ENCODE measurements at places on chromosomes 1 and 21. TPM values are rescaled to one million over a fixed set of nuclear protein-coding genes. Genes with fewer than 3 reads are reported as not detected.

Gene LMOD1
- 1,321 TPM for total RNA-seq

Gene WDR4
- 10.1 TPM for total RNA-seq

Gene LAMB3
- total RNA-seq, result 1.0 TPM

Gene SYTL1
- total RNA-seq, result 0.91 TPM

Gene NLRP3
- total RNA-seq, result 1.7 TPM

DNA sequence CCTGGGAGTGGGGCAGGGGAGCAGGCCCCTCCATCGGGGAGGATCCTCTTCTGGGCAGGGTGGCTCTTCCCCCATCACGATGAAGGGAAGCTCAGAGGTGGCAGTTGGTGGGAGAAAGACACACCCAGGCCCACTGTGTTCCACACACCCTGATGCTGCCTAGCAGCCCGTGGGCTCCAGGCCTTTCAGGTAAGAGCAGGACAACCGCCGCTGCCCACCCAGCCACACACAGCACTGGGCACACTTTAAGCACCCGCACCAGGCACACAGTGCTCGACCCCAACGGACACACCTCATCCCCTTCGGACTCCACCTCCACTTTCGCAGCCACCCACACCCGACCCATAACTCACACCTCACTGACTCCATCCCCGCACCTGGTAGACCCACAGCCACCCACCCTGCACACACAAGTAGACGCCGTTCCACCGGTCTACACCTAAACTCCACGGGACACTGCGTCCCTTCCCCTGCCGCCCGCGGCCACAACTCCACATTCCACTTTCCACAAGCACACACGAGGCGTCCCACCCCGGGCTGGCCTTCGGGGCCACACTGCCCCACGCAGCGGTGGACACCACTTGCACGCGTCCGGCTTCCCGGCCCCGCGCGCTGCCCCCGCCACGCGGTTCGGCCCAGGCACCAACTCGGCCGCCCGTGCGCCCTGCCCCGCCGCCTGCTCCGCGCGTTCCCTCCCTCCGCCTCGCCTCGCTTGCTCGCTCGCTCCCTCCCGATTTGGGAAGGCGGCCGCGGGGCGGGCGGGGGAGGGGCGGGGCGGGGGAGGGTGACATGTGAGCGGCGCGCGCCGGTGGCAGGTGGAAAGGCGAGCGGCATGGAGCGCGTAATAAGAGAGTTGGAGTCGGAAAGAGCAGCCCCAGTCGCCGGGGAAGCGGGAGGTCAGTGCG, at the start of gene KCNQ4:
Gene KCNQ4, plus strand, starts transcription at position 787 of the 905 bp plus-strand sequence. CDS start 307 bp downstream, outside the sequence.
- no peak for DNase-seq

GRCh38 chr1:98690576-98690975, 29.1 kb downstream of the SNX7 start:
- DNase-seq, result no peak

- peak; percentile 83 for DNase-seq
Observed at GRCh38 chr21:45742247-45742646, 98.7 kb downstream of the PCBP3 start.

- no peak for DNase-seq
Observed at GRCh38 chr1:68848017-68848416, 351.1 kb upstream of the DEPDC1 start.

Measured in esophagus muscularis mucosa (tissue), 4 donors.